ENCODE measurements at places on chromosomes 3 and 15.

DNA sequence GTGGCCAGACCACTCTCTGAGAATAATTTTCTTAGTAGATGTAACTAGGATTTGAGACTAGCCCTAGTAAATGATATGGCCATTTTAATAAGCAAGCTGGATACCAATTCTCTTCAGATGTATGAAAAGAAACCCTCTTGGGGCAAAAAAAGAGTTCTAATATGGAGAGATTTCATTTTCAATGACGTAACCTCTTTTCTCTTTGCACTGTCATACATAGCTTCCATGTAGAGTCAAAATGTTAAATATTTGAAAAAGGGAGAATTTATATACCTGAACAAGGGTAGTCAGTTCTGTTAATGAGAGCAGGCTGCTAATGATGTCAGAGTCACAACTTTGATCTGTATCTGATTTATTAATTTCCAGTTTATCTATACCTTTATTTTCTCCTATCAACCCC is 120.0 kb downstream of the KBTBD8 start:
- no peak for DNase-seq

GRCh38 chr3:175430983-175431773 is 572.0 kb downstream of the NAALADL2 start:
- no peak for DNase-seq

DNA sequence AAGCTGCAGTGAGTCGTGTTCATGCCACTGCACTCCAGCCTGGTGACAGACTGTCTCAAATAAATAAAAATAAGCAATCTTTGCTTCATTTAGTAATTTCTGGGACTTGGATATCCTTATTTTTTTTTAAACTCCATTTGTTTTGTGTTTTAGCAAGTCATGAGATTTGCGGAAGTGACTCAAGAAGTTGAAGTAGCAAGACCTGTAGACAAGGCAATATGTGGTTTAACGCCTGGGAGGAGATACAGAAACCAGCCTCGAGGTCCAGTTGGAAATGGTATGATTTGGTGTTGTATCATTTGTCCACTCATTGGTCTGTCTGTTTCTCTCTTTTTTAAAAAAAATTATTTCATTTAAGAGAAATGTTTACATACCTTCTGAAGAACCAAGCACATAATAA is 16.6 kb upstream of the RPLP1 start:
- DNase-seq = no peak

GRCh38 chr3:194964809-194965208 is 279.1 kb downstream of the FAM43A start:
- DNase-seq = no peak

- DNase-seq = no peak
Observed at GRCh38 chr3:20648294-20648693, 462.3 kb upstream of the SGO1 start.

- DNase-seq = no peak
Observed at GRCh38 chr15:40430271-40430805, 10.4 kb upstream of the BAHD1 start.

DNA sequence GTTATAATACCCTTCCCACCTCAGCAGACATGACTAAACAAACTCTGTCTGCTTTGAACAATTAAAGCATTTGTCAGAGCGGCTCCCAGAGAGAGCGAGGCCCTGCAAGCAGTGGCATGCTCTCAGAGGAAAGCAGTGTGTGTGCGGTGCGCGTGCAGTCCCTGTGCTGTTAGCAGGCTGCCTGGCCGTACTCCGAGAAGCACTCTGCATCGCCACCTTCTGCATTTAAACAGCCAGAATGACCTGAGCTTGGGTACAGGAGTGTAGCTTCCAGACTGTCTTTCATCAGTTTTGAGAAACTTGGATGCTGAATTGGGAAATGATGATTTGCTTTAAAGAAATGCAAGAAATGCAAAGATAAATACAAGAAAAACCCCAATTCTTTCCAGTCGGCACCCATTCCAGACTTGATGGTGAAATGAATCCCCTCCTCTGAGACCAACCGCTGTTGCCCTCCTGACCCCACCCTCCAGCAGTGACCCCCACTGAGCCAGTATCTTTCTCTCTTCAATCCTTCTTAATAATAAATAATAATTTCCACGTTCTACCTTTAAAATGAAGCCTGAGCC is 113.5 kb downstream of the VGLL4 start:
- no peak for DNase-seq

DNA sequence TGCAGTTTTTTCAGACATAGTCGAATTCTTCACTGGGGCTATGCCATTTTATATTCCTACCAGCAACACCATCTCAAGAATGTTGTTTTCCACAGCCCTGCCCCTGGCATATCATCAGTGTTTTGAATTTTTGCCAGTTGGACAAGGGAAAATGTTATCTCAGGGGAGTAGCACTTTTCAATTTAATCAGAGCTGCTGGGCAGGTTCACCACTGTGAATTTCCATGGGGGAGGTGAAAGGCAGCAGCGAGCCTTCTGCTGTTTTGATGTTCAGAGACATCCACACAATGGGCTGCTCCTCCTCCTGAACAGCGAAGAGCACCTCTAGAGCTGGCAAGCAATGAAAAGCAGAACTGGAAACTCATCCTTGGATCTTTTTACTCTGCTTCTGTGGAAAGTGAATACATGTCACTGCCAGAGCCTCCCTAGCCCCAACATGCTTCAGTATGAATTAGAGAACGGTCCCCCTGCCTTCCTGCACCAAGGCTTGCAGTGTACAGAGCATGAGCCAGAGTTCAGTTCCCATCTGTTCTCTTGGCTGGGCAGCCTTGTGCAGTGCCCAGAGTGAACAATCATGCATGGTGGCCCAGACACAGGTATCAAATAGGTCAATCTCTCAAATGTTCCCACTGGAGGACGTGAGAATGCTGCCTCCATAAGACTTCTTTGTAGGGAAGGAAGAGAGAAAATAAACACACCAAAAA is 56.1 kb upstream of the RAD18 start:
- no peak for DNase-seq

- no peak for DNase-seq
Observed at GRCh38 chr15:64681424-64682024, 93.9 kb downstream of the RBPMS2 start.

DNA sequence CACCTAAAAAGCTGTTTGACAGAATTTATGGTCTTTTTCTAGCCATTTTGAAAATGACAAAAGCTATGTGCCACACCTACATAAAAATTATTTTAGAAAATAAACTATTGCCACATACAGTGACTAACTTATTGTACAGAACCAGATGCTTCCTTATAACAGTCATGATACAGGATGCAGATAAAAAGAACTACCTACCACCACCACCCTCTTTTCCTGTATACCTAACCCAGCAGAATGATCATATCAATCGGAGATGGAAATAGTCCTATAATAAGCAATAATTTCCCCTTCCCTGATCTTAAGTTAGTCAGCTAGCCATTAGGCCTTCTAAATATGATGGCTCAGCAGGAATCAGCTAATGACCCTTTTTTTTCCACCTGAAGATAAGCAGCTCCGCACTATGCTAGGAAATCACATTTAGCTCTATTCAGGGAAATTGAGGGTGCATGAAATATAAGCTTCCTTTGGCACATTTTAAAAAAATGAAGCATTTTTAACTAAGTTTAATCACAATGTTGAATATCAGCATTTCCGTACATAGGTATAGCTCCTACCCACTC is 155.5 kb upstream of the SETMAR start:
- DNase-seq = no peak

GRCh38 chr3:58058361-58059263 is 50.4 kb downstream of the FLNB start:
- no peak for DNase-seq

- no peak for DNase-seq
Observed at GRCh38 chr15:55250941-55251340, 38.7 kb downstream of the RAB27A start.

- peak; percentile 48 for DNase-seq
Observed at GRCh38 chr3:38031022-38031994, 1.9 kb upstream of the PLCD1 start.

DNA sequence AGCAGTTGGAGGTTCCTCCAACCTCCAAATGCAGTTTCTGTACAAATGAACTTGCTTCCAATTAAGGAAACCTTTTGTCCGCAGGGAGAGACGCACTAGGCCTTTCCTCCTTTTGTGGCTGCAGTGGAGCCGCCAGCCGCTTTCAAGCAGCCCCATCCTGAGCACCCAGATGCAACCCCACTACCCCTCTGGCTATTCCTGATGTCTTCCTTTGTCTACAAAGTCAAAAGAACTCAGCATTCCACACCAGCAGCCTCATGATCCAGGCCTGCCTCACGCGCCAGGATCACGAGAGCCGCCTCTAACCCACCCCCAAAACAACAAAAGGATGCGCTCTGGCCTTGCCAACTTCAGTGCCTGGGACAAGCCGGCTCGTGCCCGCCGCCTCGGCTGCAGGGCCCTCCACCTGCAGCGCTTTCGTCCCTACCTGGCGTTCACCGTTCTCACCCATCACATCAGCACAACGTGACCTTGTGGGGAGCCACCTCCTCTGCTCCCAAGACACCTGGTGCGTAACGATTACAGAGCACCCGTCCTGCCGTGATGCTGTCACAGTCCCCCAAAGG is 48.2 kb upstream of the MUC4 start:
- DNase-seq = no peak

- DNase-seq = no peak
Observed at GRCh38 chr3:127645371-127646015, 16.5 kb downstream of the PODXL2 start.

DNA sequence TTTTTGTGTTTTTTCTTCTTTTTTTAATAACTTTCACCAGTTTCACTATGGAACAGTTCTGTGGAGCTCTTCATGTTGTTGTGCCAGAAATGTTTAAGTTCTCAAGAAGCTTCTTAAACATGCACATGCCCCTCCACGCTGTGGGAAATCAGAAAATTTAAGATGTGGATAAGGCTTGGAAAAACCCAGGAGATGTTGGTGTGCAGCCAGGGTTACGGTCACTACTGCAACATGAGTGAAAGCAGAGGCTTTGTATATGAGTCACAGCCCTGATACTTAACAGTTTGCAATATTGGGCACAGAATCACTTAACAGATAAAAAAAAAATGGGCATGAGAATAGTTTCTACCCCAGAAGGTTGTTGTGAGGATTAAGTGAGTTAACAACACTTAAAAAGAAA is 399.9 kb downstream of the LRTM1 start:
- no peak for DNase-seq

DNA sequence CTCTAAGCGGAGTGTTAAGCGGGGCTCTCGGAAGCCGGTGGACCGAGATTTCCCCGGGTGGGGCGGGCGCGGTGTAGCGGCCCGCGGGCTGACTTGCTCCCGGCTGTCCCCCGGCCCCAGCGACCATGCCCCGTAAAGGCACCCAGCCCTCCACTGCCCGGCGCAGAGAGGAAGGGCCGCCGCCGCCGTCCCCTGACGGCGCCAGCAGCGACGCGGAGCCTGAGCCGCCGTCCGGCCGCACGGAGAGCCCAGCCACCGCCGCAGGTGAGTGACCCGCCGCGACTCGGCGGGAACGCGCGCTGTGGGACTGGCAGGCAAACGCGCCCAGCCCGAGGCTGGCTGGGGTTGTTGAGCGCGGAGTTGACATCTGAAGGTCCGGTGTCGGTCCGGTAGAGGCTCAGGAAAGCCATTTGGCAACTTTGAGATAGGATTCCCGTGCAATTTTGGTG is 1.3 kb downstream of the SMC4 start:
- peak; percentile 10 for DNase-seq

DNA sequence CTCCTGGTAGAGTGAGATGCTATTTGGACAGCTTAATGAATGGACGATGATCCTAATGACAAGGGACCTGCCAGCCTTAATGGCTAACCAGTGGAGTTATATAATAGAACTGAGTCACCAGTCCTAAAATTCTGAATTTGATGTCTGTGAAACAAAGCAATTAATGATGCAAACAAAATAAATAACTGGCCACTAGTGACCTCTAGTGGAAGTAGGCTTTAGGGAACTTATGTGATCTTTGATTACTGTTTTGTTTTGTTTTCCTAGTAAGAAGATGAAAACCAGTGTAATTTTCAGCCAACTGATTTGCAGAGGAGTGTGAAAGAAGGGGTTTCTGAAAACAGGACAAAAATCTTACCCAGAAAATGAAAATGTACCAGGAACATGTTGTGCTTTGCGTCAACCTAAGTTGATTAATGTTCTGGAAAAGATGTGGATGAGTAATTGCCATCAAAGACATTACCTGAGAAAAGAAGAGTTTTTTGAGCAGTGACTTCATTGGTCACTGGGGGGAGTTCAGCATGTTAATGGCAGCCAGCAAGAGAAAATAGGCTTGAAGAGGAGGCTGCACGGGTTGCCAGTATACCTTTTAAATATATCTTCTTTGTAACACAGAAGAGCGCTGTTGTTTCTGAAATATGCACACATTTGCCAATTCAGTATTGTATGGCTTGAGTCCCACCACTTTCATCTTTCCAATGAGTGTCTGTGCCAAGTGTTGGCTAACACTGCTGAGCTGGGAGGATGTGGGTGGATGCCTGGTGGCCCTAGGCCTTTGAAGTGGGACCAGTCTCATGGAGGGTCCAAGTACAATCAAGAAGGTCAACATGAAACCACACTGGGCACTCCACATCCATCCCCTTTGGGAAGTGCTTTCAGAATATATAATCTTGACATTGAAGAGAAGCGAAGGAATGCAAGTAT is 9.3 kb downstream of the VEPH1 start:
- no peak for DNase-seq

DNA sequence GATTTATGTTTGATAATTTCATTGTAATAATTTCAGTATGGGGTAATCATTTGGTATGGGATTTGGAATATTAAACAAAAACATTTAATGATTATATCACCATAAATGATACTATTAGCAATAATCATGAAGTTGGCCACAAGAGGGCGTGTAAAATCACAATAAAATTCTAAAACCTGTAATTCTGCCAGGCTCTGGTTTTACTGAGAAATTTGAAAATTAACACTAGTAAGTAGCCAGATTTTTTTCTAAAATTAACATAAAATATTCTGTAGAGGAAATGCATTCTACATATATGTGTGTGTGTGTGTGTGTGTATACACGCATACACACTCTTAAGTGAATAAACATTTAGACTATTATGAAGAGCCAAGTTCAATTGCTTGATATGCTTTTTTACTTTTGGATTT is 40.5 kb downstream of the FEZF2 start:
- DNase-seq = no peak

DNA sequence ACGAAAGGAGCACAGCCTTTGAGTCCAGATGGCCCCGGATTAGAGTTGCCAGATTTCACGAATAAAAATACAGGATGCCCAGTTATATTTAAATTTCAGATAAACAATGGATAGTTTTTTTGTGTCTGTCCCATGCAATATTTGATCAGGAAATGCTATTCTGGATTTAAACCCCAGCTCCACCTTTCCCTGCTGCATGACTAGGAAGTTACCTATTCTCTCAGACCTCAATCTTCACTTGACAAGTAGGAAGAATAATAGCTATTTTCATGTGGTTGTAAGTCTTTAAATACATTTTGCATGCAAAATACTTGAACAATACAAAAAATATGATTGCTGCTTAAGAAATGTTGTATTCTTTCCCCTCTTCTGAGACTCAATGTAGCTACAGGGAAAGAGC is 125.3 kb upstream of the P2RY1 start:
- no peak for DNase-seq

GRCh38 chr3:107521469-107522059 is 1.2 kb upstream of the BBX start:
- DNase-seq = no peak

- DNase-seq = no peak
Observed at GRCh38 chr3:53161450-53161819, 426 bp downstream of the PRKCD start.

Data from activated T-cell treated with anti-CD3 and anti-CD28 coated beads for 4 hours (primary cell).